ENCODE measurements at places on chromosomes 11 and 22. TPM values are rescaled to one million over a fixed set of nuclear protein-coding genes. Genes with fewer than 3 reads are reported as not detected.

SEPTIN3 gene
- total RNA-seq, result 0.69 TPM

MYBPC3 gene
- total RNA-seq, result 0.42 TPM

OR6T1 gene
- not detected for total RNA-seq

SCT gene
- total RNA-seq, result 3.2 TPM

NAALAD2 gene
- 0.25 TPM for total RNA-seq

CEP57 gene
- 47.3 TPM for total RNA-seq

OR8D4 gene
- total RNA-seq, result 0.64 TPM

MAP4K2 gene
- 9.2 TPM for total RNA-seq

MS4A12 gene
- total RNA-seq, result 46.5 TPM

SLN gene
- total RNA-seq, result not detected

LUZP2 gene
- total RNA-seq, result 1.3 TPM

MMP13 gene
- total RNA-seq, result not detected

CALCA gene
- total RNA-seq, result not detected

KRTAP5-9 gene
- total RNA-seq, result 0.35 TPM

PRR14L gene
- total RNA-seq, result 74.6 TPM

BIK gene
- total RNA-seq, result 29.5 TPM

RIBC2 gene
- 0.85 TPM for total RNA-seq

TREH gene
- total RNA-seq, result 2.8 TPM

SLC1A2 gene
- 0.13 TPM for total RNA-seq

KCNK4 gene
- total RNA-seq, result not detected

UFD1 gene
- 45.7 TPM for total RNA-seq

MRPL21 gene
- total RNA-seq, result 59.8 TPM

CENPM gene
- total RNA-seq, result 64.3 TPM

TRIM49D1 gene
- total RNA-seq, result not detected

CDON gene
- 2.3 TPM for total RNA-seq

NNMT gene
- 41.3 TPM for total RNA-seq

ARHGAP8 gene
- 38.4 TPM for total RNA-seq

POU2AF3 gene
- total RNA-seq, result 4.5 TPM

ZNRF3 gene
- total RNA-seq, result 5.9 TPM

CHST1 gene
- 0.54 TPM for total RNA-seq

OR51I1 gene
- total RNA-seq, result not detected

APOA5 gene
- 0.20 TPM for total RNA-seq

RSF1 gene
- 68.2 TPM for total RNA-seq

TSPAN32 gene
- total RNA-seq, result 0.40 TPM

MUC6 gene
- total RNA-seq, result 0.10 TPM

BTG4 gene
- total RNA-seq, result not detected

MSANTD4 gene
- 6.8 TPM for total RNA-seq

KBTBD3 gene
- 6.6 TPM for total RNA-seq

TSG101 gene
- total RNA-seq, result 64.9 TPM

DPP3 gene
- total RNA-seq, result 70.3 TPM

ASPHD2 gene
- total RNA-seq, result 3.8 TPM

Measured in colonic mucosa (tissue), 4 donors.